ENCODE measurements at places on chromosomes 4 and X.

GRCh38 chrX:16212024-16212423 lies 44.7 kb downstream of the MAGEB17 start:
- no peak for DNase-seq

DNA sequence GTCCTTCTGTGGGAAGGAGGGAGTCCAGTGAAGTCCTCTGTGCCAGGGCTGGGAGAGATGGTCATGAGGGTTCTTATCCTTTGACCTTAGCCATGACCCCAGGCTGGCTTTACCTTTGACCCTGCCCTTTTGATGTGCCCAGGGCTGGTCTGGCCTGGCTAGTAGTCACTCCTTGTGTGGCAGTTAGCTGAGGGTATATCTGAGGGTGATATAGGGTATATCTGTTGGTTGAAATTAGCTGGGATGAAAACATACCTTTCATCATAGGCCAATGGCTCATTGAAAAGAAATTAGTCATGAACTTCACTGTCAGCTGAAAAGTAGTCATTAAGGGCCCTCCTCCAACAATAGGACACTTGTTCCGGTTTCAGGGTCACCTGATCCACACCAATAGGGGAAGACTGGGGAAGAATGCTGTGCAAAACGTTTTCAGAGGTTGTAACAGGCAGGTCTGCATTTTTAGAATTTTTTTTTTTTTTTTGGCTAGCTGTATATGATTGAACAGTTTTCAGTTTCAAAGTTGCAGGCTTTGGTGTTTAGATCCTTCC lies 74.6 kb upstream of the STOX2 start:
- DNase-seq: no peak

- DNase-seq: no peak
Measured at GRCh38 chr4:184843984-184844554, 18.3 kb upstream of the ACSL1 start.

- no peak for DNase-seq
Measured at GRCh38 chr4:54320826-54321685, 92.0 kb downstream of the PDGFRA start.

GRCh38 chr4:75547647-75548387 lies 8.0 kb upstream of the ODAPH start:
- DNase-seq: no peak

GRCh38 chrX:23317799-23318724 lies 16.6 kb upstream of the PTCHD1 start:
- DNase-seq: no peak

DNA sequence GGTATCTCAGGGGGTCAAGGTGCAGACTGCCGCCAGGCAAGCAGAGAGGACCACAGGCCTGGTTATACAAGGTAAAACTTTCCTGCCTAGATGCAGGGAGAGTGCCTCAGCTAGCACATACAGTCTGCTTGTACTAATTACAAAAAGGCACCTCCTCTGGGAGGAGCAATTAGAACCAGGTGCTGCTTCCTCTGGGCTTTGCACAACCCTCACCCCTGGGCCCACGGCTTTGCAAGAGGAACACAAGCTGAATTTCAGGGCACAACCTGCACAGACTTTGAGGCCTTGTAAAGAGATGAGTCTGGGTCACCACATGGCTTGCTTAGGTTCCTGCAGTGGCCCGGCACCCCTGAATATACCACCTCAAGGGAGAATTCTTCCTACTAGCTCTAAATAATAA lies 9.2 kb upstream of the CITED1 start:
- DNase-seq: no peak

GRCh38 chr4:82519776-82520175 lies 42.0 kb downstream of the TMEM150C start:
- DNase-seq: no peak

DNA sequence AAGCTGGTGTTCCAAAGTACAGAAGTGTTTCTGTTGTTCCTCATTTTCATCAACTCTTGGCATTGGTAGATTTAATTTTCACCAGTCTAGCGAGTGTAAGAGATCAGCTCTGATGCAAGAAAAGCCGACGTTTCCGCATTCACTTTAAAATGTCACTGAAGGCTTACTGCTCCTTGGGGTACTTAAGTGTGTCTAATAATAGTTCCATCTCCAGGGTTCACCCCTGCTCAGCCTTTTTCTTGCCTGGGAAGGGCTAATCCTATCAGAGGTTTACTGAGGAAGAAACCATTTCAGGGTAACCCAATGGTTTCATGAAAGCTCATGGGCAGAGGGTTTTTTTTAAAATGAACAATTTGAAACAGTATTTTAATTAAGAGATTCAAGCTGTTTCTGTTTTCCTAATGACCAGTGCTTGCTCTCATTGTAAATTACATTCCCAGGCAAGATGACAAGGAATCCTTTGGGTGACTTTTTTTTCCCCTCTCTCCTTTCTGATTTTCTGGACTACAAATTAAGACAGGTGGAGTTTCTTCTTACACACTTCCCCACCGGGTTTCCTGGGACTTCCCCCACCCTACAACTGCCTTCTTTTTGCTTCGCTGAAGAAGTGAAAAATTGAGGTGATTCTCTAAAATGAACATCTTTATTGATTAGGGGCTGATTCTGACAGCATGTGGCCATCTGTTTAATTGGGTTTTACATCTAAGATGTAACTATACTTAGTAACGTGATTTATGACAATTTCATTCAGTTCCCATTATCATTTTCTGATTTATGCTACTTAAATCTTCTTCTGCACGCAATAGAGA lies 78.7 kb upstream of the CBLL2 start:
- DNase-seq: no peak

DNA sequence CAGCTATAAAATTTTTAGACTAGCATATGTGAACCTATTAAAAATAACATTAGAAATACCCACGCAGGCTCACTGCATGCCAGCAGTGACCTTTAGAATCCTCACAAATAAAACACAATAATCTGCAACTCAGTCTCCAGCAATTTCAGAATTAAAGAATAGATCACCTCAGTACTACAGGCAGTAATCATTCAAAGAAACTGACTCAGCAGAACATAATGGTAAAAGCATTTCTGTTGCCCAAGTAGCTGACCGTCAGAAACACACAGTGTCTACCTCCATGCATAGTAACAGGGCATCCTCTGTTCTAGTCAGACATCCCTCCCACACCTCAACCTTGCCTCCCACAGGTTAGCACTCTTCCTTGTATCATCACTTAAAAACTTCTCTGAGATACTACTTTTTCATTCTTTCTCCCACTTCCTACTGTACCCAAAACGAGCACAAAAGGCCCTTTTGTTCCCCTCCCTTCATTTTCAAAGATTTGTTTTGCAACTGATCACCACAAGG lies 65.7 kb upstream of the BEND2 start:
- no peak for DNase-seq

- DNase-seq: no peak
Measured at GRCh38 chrX:9729171-9729885, 36.3 kb downstream of the GPR143 start.

GRCh38 chrX:121666171-121666570 lies 618.8 kb downstream of the GLUD2 start:
- no peak for DNase-seq

DNA sequence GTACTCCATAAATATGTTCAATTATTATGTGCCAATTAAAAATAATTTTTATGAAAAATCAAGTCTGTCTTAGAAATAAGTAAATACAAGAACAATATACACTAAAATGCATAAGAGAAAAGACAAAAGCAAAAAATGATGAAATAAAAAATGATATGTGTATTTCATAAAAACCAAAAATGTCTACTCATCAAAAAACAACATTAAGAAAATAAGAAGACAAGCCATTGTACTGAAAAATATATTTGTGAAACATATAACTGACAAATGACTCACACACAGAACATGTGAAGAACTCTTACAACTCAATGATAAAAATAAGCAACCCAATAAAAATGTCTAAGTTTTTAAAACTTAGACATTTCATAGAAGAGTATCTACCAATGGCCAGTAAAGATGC lies 34.1 kb upstream of the ENOX2 start:
- DNase-seq: no peak

DNA sequence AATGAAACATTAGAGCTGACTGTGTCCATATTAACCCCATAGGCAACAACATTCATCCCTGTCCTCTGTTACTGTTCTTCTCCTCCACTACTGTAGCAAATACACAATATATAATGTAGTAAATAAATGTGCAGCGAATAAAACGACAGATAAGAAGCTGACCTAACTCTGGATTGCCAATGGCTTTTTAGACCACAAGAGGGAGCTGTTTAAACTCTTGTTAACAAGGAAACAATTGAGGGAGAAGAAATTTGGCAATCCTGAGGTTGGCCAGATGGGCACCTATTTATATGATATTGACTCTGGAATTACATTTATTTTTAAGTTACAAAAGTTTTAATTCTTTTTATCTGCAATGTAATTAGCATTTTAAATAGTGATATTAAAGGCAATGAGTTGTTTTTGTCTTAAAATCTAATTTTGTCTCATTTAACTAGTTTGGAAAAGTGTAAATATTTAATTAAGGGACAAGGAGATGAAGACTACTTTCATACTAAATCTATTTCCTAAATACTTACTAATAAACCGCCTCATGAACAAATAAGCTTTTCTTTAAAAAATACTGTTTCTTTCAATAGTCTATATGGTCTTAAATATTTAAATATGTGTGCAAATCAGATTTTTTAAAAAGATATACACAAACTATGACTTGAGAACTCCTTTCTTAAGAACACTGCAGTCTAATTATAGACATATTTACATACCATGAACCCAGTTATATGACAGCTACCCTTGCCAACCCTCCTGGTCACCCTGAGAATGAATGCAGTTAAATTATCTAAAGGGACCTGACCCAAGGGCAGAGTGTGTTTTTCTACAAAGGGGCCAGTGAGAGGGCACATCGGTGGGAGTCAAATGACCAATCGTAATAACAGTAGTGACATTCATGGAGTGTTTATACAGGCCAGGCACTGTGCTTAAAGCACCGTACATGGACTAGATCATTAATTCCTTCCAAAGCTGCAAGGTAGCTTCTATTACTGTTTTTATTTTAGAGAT lies 52.9 kb upstream of the HPF1 start:
- no peak for DNase-seq

DNA sequence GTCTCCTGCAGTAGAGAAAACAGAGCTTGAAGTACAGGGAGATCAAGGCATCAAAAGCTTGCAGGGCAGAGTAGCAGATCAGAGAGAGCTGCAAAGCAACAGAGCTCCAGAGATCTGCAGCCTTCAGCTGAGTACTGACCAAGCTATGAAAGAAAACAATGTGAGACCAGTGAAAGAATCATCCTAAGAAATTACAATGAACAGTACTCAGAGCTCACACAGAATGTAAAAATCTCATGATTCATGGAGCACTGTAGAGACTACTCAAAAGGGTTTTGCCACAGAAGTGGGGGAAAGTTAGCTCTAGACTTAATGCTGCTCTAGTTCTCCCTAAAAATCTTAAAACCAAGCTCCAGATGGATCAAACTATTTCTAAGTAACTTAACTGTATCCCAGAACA lies 80.0 kb upstream of the MAB21L2 start:
- DNase-seq: no peak

DNA sequence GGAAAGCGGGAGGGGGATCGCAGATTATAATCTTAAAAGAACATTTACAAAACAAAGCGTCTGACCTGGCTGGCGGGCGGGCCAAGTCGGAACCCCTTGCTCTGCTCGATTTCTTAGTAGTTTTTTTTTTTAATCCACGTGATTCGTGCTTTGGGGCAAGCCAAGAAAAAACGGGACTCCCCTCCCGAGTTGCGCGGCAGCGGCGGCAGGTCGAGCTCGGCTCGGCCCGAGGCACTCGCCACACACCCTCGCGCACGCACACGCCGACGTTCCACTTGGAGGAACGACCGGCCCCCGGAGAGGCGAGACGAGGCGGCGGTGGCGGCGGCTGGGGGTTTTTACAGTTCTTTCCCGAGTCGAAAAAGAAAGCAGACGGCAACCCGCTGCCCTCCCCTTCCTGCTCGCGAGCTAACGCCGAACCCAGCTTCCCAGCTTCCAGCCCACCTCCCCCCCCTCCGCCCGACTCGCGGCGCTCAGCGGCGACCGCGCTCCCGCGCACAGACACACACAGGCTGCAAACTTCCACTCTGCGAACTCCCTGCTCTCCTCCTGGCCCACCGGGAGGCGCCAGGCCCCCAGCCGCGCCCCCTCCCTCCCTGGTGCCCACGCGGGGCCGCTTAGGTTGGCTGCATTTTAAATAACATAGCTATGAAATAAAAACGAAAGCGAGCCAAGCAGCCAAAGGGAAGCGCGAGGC lies 1.2 kb downstream of the BCOR start:
- DNase-seq: peak; percentile 67

Measured in stimulated activated CD4-positive, alpha-beta T cell treated with anti-CD3 and anti-CD28 coated beads, Interleukin-12 subunit alpha, Interleukin-12 subunit beta, amount 100 ng/mL, for 4 hours (primary cell).